Suppressor macrophage treated with lipopolysaccharide for 4 hours (primary cell): ENCODE measurements at places on chromosomes 3 and 15.

DNA sequence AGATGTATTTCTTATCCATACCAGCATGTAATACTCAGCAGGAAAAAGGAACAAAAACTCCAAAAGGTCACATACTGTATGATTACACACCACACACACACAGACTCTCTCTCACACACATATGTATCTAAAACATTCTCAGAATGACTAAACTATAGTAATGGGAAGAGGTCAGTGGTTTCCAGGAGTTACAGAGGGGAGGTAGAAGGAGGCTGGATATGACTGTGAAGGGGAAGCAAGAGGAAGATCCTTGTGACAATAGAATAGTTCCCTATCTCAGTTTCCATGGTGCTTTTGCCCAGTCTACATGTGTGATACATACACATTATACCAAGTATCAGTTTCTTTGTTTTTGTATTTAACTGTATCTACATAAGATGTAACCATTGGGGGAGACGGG, 190.1 kb downstream of the IL5RA start:
- peak; percentile 11 for DNase-seq

DNA sequence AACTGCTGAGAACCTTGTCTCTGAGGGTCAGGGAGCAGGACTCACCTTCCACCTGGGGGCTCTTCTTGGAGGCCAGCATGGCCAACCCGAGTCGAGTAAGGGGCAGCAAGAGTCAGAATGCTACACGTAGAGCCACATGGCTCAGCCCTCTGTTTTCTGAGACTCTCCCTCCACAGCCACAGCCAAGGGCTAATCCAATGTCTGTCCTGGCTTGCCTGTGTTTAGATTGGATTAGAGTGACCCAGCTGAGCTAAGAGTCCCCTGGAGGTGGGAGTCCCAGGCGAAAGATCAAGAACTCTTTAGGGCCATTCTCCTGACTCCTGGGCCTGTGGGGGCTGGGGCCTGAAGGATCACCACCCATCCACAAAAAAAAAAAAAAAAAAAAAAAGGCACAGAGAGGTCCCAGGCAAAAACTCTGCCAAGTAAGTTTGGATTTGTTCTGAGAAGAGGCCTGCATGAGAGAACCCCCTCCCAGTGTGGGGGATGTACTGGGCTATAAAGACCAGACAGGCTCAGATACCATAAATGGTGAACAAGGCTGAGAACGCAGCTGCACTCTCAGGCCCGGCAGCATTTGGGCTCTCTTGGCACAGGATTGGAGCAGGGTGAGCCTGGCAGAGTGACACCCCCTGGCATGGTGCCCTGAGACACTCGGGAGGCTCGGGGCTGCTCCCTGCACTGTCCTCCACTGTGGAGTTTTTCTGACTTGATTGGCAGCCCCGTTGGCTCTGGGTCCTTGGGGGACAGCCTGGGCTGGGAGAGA, 88.0 kb upstream of the OSBPL11 start:
- DNase-seq, result no peak

DNA sequence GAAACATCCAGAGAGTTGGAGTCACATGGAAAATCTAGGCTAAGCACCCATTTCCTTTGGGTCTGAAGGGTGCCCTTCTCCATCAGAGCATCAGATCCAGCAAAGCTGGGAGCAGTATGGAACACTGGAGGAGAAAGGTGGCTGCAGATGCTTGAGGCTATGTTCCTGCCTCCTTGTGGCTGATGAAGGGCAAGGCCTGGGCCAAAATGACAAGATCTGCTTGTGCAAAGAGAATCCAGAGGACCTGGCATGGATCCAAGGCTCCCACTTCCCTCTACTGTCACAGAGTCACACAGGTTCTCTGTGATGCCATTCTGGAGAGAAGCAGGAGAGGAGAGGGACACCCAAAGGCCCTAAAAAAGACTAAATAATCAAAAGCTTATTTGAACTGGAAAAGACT, 9.2 kb upstream of the ATP8B4 start:
- peak; percentile 83 for DNase-seq

- peak; percentile 25 for DNase-seq
Measured at GRCh38 chr3:87996882-87997281, 61.9 kb downstream of the CGGBP1 start.

GRCh38 chr3:119359476-119360326, 65.5 kb downstream of the ARHGAP31 start:
- peak; percentile 25 for DNase-seq

DNA sequence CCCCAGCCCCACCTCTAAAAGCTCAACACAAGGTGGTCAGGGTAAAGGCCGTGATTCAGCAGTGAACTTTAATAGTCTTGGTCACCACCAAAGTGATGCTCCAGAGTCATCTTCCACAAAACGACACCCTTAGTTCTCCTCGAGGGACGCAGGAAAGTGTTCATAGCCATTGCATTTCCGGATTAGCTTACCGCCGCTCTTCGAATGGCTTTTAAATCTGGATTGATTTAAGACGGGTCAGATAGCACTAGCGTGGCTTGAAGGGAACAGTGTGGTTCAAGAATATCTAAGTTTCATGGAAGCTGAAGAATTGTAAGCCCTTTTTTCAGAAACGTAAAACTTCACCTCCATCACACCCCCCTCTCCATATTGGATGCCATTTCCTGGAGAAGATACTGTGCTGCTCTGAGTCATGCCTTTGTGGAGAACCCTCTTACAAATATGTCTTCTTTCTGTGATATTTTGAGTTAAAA, 829 bp downstream of the RNF7 start:
- peak; percentile 67 for DNase-seq

DNA sequence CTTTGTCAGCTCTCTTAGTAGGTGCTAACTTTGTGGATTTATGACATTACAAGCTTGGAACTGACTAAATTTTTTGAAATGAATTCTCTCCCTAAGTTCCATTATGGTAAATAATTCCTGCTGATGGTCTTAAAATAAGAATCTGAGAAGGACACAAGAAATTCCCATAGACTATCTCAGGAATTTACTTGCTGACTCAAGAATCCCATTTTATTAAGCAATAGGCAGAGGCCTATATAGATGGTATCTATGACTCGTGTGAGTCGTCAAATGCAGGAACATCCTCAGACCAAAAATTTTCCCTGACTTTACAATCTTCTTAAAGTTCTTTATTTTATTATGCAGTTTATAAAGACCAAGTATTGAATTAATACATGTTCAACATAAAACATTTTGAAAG, 30.7 kb upstream of the CBLB start:
- peak; percentile 43 for DNase-seq

DNA sequence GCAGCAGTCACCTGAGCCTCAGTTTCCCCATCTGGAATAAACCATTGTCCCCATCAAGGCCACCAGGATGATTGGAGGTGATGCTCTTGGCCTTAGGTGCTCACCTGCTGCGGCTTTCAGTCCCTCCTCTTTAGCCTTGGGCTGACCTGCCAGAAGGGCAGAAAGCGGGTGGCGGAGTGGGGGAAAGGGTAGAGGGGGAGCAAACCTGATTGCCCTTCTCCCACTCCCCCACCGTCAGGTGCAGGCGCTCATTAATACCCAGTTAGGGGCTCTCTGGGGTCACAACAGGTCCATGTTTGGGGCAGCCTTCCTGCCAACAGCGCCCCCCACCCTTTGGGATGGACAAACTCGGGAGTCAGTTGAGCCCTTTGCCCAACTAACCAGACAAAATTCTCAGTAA, 50.5 kb downstream of the GRIP2 start:
- DNase-seq, result no peak
